HFFc6 (cell line): ENCODE measurements at places on chromosomes 2 and 18.

- no peak for DNase-seq
Observed at GRCh38 chr2:163373496-163373895, 362.3 kb downstream of the FIGN start.

- no peak for DNase-seq
Observed at GRCh38 chr2:136495636-136496035, 269.7 kb upstream of the THSD7B start.

- DNase-seq = peak; percentile 80
Observed at GRCh38 chr2:170525566-170525900, 189.6 kb upstream of the SP5 start.

DNA sequence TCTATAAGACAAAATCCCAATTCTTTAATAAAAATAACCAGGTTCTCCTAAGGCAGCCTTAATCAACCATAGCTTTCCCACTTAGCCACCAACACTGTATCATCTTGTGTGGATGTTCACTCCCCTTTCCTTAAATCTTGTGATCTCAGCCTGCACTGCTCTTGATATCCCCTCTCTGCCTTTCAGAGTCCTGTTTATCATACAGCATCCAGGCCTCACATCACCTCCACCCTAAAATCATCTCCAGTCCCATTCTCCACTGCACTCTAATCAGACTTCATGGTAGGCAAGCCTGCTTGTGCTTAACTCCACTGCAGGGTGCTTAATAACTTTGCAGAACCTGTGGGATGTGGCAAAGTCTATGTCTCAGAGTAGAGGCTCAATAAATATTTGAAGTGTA, 18.8 kb downstream of the ARHGAP15 start:
- DNase-seq = no peak

- no peak for DNase-seq
Observed at GRCh38 chr2:96344011-96344410, 8.4 kb downstream of the NCAPH start.

DNA sequence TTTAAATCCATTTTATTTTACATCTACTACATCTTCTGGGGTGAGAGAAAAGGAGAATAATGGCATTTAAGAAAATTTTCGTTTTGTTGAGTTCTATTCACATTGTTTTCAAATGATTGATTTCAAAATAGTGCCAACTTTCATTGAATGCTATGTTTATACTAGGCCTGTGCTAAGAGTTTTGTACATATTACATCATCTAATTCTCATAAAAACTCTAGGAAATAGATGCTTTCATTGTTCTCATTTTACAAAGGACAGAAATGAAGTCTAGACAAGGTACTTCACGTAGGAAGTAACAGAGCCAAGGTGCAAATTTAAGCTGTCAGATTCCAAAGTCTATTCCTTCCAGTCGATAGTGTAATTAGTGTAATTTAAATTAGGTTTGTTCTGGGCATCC, 402.8 kb upstream of the UBE2E3 start:
- no peak for DNase-seq

DNA sequence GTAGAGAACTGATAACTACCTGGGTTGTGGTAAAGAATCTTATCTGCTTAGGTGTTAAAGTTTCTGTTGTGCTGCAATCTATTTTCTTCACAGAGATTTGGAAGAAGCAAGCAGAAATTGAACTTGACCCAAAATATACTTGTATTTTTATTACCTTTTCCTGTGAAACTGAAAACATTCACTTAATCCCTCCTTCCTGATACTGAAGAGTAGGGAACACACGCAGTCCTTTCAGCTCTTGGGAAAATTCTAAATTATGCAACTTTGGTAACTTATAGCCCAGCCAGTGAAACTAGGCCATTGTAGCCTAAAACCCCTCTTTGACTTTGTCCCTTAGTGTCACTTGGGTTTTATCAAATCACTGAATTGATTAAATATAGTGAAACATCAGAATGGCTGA, 128.4 kb upstream of the MEIS1 start:
- no peak for DNase-seq

GRCh38 chr2:227513113-227513512, 41.2 kb downstream of the AGFG1 start:
- DNase-seq = no peak

GRCh38 chr2:191703079-191703725, 25.3 kb downstream of the NABP1 start:
- DNase-seq = no peak

DNA sequence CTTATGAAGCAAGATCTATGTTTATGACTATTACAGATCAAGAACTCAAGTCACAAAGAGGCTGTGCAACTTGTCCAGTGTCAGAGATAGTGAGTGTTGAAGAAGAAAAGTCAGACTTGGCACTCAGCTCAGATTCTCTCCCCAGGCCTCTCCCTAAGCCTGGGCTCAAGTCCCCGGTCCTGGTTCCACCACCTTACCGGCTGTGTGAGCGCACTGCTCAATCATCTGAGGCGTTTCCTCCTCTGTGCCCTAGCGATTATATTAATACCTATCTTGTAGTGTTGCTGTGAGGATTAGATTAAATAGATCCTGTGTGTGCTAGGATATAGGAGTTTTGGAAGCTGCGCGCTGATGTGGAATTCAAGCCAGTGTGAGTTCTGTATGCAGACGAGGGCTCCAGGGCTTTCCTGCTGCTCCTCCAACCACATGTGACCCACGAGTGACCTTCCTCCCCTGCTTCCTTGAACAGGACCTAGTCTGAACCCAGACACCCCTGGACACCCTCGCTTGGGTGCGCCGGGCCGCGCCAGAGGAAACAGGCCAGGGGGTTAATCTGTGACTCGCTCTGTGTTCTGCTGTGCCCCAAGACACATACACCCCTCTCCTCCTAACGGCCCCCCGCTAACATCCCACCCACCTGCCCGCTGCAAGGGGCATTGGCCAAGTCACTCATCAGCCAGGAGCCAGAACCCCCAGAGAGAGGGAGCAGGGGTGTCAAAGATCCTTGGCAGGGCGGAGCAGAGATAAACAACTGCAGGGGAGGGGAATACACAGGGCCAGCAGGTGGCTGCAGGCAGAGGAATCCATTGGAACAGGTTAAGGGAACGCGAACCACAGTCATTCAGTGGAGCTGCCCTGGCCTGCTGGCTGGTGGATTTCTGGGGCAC, 38.3 kb downstream of the TNS1 start:
- DNase-seq = no peak

DNA sequence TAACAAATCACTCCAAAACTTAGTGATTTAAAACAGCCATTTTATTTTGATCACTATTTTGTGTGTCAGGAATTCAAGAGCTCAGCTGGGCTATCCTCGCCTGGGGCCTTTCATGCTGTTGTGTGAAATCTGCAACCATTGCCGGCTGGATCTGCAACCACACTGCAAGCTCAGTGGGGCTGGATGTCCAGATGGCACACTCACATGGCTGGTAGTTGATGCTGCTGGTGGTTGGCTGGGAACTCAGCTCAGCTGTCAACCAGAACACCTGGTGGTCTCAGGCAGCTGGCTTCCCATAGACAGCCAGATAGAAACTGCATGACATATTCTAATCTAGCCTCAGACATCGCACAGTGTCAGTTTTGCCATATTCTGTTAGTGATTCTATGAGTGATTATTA, 30.6 kb upstream of the AP1S3 start:
- DNase-seq = no peak

DNA sequence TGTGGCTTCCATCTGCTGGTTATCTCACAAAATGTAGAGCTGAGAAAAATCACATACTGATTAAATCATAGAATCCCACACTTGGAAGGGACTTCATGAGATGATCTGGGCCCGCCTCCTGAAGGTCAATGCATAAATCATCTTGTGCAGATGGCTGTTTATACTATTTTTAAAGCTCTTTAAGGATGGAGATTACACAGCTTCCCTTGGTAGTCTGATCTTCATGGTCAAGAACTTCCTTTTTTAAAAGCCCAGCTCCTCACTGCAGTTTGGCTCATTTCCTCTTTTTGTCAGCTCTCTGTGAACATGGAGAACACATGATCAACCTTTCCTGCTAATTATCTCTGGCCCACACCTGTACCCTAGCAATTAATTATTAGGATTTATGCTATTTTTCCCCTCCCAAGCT, 25.9 kb downstream of the GCG start:
- DNase-seq = no peak

DNA sequence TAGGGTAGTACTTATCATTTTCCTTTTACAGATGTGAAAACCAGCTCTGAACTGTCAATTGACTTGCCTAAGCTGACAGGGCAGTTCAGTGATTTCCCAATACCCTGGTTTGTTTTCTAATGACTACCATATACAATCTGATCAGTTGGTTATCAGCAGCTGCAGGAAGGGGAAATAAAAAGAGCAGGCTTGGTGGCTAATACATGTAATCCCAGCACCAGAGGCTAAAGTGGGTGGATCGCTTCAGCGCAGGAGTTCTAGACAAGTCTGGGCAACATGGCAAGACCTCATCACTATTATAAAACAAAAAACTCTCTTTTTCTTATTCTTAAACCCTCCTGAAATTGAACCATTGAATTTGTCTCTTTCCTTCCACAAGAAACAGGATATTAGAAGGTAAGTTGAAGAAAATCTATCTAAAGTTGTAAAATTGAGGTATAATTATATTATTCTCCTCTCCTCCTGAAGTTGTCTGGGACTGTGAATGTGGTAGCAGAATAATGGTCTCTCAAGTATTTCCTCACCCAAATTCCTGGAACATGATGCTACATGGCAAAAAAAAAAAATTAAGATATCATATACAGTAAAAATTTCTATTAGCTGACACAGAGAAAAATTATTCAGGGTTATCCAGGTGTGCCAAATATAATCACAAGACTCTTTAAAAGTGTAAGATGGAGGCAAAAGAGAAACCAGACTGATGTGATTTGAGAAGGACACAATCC, 1441.6 kb downstream of the SUCLG1 start:
- DNase-seq = no peak

GRCh38 chr2:11031876-11032275, 120.1 kb downstream of the KCNF1 start:
- no peak for DNase-seq

DNA sequence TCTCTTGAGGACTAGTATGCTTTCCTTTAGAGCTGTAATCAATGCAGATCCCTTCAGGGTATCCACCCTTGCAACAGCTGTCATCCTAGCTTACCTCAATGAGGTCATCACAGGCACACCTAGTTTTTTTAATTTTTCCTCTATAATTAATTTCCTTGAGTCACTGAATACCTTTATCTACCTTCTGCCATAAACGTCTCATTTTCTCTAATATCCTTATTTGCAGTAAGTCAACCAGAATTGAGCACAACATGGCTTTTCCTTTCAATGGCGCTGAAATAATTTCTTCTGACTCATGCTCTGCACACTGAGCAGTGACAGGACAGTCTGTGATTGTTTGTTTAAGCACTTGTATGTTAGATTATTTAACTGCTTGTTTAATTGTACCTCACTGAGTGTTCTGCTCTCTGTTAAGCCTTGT, 49.4 kb downstream of the ETAA1 start:
- DNase-seq = peak; percentile 11

DNA sequence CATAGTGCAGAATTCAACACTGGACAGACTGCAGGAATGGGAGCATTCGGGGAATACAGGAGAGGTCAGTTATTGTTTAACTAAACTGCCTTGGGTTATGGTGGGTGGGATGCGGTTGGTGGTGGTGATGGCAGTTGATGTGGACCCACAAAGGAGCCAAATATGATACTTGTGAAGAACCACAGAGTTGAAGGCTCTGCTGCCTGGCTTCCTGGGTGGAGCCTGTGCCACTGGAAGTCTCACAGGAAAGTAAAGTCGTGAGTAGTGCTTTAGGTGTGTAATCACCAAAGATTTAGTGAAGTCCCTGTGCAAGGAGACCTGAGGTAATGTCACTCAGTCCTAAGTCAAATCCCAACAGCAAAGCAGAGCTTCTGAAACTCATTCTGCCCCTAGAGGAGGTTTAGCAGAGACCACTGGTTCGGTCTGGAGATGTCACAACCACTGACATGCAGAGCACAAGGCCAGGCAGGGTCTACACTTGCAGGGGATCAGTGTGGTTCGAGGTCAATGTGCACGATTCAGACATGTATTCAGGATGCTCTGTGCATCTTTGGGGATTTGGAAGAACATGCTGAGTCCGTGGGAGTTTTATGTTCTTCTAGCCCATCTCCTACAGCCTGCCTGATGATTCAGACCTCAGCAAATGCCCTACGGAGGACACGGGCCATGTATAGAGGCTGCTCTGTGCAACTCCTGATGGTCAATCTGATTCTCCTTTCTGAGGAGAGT, 1150.9 kb downstream of the RPIA start:
- DNase-seq = no peak

GRCh38 chr2:159550231-159550630, 66.1 kb downstream of the BAZ2B start:
- no peak for DNase-seq

- no peak for DNase-seq
Observed at GRCh38 chr18:4394700-4395099, 60.4 kb downstream of the DLGAP1 start.

- no peak for DNase-seq
Observed at GRCh38 chr2:131058920-131059319, 34.3 kb downstream of the FAM168B start.

DNA sequence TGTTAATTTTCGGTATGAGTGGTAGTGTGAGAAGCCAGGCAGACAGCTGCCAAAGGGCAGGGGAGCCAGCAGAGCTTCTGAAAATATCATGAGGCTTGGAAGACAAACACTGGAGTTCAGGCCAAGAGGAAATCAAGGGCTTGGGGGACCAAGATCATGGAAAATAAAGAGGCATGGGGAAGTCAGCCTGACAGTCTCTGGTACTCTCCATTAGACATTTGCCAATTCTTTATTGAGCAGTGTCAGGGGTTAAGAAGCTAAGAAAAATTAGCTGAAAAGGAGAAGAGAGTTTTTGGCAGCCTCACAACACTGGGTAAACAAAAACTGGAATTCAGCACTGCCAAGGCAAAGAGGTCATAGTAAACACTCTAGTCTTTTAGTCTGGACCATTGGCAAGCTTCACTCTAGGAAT, 612.7 kb downstream of the EPHA4 start:
- DNase-seq = no peak

DNA sequence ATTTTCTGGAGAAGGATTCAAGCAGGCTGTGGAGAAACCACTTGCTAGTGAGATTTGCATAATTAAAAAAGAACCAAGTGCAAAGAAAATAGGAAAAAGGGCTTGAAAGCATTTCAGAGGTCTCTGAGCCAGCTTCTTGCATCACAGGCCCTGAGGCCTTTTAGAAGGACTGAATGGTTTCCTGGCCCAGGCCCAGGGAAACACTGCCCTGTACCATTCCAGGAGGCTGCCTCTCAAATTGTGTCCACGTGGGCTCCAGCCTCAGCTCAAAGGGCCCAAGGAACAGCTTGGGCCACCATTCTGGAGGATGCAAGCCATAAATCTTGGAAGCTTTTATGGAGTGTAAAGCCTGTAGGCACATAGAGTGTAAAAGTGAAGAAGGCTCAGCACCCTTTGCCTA, 523.3 kb upstream of the VRK2 start:
- DNase-seq = no peak

- no peak for DNase-seq
Observed at GRCh38 chr2:229084447-229084846, 186.6 kb downstream of the PID1 start.

GRCh38 chr2:175630280-175631244, 371.5 kb downstream of the LNPK start:
- DNase-seq = no peak

GRCh38 chr2:161161074-161161706, 962 bp downstream of the TANK start:
- DNase-seq = no peak
